Central memory CD8-positive, alpha-beta T cell (primary cell): ENCODE measurements at places on chromosomes 2 and 18.

DNA sequence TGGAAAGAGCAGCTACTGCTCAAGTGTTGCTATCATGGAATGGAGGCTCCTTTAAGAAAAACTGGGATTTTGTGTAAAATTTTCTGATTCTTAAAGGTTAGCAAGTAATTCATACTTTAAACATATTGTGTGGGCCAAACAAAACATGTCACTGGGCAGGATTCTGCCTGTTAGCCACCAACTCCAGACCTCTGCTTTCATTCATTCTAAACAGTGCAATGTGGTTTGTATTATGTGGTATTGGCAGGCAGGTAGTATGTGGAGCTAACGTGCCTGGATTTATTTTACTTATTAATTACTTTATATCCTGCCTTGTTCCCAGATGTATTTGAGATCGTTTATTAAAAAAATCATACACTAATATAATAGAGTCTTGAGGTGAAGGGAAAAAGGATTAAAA is 1521.3 kb upstream of the ACVR2A start:
- no peak overlapping the region for H3K27ac ChIP-seq
- H3K4me3 ChIP-seq: no peak overlapping the region
- no peaks in the 10 kb centered on the region for H3K36me3 ChIP-seq

DNA sequence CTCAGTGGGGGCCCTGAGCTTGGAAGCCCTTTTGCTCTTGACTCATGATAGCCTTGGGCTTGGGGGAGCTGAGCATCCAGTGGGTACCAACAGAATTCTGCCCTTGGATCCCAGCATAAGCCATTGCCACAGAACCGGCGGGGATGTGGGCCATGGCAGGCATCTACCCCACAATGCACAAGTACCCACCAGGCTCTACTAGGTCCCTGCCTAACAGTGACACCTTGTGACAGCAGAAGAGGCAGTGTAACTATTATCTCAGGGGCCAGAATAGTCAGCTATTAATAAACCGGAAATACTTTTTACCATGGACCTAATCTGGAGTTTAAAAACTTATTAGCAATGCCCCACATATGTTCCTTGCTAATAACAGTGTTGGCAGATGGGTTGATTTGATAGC is 397.2 kb downstream of the TMEM182 start:
- no peak overlapping the region for H3K27ac ChIP-seq
- DNase-seq: no peak
- H3K27me3 ChIP-seq: no peaks in the 10 kb centered on the region
- H3K36me3 ChIP-seq: no peaks in the 10 kb centered on the region
- no peak overlapping the region for H3K4me3 ChIP-seq

- no peak for DNase-seq
- H3K4me3 ChIP-seq: no peak overlapping the region
- H3K27ac ChIP-seq: no peak overlapping the region
- peaks cover 22% of the 10 kb centered on the region for H3K4me1 ChIP-seq
Measured at GRCh38 chr2:46196871-46197462, 100.2 kb upstream of the EPAS1 start.

DNA sequence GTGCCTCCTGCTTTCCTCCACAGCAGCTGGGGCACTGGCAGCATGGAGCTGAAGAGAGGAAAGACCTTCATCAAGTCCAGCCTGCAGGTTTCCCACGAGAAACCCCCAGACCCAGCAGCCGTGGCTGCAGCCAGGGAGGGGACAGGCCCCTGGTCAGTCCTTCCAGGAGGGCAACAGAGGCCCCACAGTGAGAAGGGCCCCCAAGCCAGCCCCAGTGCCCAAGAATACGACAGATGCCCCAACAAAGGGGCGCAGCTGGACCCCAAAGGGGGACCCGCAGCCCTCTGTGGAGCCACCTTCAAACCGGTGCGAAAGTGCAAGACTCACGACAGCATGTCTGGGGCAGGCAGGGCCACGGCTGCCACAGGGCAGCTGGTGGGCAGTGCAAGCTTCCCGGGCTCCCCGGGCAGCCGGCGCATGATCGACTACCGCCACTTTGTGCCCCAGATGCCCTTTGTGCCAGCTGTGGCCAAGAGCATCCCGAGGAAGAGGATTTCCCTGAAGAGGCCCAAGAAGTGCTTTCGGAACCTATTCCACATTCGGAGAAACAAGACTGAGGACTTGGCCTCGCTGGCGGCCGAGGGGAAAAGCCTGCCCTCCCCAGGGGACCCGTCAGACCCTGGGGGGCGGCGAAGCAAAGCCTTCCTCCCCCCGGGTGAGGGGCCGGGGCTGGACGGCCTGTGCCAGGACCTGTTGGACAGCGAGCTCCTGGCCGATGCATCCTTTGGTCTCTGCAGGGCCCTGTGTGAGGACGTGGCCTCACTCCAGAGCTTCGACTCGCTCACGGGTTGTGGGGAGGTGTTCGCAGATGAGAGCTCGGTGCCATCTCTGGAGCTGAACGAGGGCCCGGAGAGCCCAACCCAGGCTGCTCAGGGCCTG is 6.9 kb downstream of the AMER3 start:
- H3K36me3 ChIP-seq: no peaks in the 10 kb centered on the region
- H3K4me3 ChIP-seq: no peak overlapping the region
- no peaks in the 10 kb centered on the region for H3K4me1 ChIP-seq
- no peak overlapping the region for H3K27ac ChIP-seq
- H3K27me3 ChIP-seq: peaks cover 64% of the 10 kb centered on the region

GRCh38 chr18:11071300-11071699 is 78.1 kb downstream of the PIEZO2 start:
- no peaks in the 10 kb centered on the region for H3K36me3 ChIP-seq
- H3K4me1 ChIP-seq: no peaks in the 10 kb centered on the region

- peaks cover 45% of the 10 kb centered on the region for H3K36me3 ChIP-seq
- DNase-seq: no peak
- H3K27ac ChIP-seq: no peak overlapping the region
- H3K27me3 ChIP-seq: no peaks in the 10 kb centered on the region
Measured at GRCh38 chr2:33589444-33589843, 9.7 kb downstream of the FAM98A start.

GRCh38 chr2:12036640-12036983 is 290.2 kb downstream of the LPIN1 start:
- H3K27me3 ChIP-seq: peaks cover 83% of the 10 kb centered on the region
- no peak for DNase-seq
- peaks cover 34% of the 10 kb centered on the region for H3K4me1 ChIP-seq
- H3K36me3 ChIP-seq: peaks cover 3% of the 10 kb centered on the region

DNA sequence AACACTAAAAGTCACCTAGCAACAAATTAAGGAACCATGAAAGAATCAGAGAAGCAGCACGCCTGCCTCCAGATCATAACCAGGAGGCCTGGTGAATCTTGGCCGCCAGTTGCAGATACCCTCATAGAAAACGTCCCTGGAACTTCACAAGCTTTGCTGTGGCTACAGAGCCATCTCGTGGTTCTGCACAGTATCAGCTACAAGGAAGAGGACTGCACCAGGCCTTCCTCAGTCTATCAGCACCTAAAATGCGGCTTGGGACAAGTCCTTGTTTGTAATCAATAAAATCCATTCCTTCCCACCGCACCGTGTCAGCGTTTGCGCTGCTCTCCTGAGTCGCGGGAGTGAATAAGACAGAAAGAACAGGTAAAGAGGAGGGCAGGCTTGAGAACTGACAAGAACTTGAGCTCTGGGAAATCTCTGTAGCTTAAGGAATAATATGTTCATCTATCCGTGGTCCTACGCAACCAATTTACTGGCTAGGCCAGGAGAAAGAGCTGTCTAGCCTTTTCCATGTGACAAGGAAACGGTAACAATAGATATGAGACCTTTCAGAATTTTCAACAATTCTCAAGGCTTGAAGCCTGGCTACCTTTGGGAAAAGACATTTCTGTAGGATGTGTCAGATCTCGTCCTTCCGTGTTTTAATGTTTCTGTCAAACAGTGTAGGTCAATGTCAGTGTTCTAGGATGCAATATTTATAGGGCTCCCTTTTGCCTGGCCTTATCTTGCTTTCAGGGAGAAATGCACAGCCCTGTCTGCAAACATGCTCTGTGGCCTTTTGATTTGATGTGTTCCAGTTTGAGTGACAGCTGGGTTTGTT is 128.5 kb upstream of the RAB12 start:
- peaks cover 56% of the 10 kb centered on the region for H3K27me3 ChIP-seq
- H3K27ac ChIP-seq: no peak overlapping the region
- no peak for DNase-seq
- H3K36me3 ChIP-seq: peaks cover under 1% of the 10 kb centered on the region
- no peak overlapping the region for H3K4me3 ChIP-seq

DNA sequence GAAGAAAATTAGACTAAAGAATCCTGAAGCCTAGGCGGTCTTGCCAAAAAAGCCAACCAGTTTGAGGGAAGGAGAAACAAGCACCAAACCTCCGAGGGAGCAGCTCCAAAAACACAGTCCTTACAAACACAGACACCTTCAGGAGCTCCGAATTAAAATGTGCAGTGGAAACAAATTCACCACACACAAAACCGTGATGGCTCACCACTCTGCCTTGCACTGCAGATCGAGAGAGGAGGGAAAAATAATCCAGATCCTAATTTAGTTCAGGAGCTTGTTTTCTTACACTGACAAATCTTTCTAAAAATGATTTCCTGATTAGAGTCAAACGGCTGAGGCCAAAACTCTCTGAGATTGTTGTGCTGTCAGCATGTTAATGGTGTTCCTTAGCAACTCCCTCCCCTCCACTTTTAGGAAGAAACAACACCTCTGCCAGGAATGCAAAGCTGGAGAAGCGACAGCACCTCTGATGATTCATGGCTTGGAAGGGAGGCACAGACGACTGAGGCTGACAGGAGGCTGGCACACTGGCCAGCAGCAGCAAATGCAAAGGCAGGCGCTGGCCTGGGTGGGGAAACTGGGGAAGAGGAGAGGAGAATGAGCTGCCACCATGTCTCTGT is 249.4 kb upstream of the KLHL29 start:
- H3K4me1 ChIP-seq: no peaks in the 10 kb centered on the region
- H3K27me3 ChIP-seq: peaks cover 7% of the 10 kb centered on the region
- no peak for DNase-seq
- no peaks in the 10 kb centered on the region for H3K36me3 ChIP-seq

DNA sequence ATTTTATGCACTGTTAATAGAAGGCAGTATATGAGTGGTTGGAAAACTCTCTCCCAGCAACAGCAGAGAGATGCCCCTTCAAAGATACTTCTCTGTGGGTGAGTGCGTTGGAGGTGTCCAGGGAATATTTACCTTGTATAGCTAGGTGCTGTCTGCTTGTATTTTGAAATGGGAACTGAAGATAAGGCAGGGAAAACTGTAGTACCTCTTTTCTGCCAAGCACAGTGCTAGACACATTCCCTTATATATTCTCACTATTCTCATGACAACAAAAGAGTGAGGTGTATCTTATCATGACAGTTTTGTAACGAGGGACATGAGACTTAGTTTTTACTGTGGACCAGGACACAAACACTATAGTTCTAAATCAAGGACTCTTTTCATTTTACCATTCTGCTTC is 2.1 kb downstream of the TTC39C start:
- no peak for DNase-seq
- H3K4me1 ChIP-seq: peaks cover 75% of the 10 kb centered on the region
- peaks cover 30% of the 10 kb centered on the region for H3K36me3 ChIP-seq
- peak overlapping the region; percentile 99 for H3K4me3 ChIP-seq
- H3K27ac ChIP-seq: peak overlapping the region; percentile 93

DNA sequence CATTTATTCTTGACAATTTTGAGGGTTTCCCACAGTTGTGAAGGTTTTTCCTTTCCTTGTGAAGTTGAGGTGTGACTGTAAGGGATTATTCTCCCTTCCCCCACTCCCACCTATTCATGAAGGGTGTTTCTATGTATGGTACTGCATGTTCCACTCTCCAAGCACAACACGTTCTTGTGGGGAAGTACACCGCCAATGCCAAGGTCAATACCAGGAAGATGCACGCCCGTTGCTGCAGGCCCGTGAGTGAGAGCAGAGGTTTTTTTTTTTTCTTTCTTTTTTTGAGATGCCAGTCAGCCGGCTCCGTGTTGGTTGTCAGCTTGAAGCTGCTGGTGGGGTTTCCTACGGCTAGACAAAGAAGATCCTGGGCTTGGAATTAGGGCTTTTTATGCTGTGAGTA is 38.6 kb upstream of the EPHA4 start:
- no peak overlapping the region for H3K4me3 ChIP-seq
- H3K27ac ChIP-seq: no peak overlapping the region
- no peaks in the 10 kb centered on the region for H3K4me1 ChIP-seq

GRCh38 chr2:135532581-135532980 is 1.3 kb downstream of the R3HDM1 start:
- H3K36me3 ChIP-seq: no peaks in the 10 kb centered on the region
- H3K4me1 ChIP-seq: peaks cover 6% of the 10 kb centered on the region
- H3K27ac ChIP-seq: peak overlapping the region; percentile 35

DNA sequence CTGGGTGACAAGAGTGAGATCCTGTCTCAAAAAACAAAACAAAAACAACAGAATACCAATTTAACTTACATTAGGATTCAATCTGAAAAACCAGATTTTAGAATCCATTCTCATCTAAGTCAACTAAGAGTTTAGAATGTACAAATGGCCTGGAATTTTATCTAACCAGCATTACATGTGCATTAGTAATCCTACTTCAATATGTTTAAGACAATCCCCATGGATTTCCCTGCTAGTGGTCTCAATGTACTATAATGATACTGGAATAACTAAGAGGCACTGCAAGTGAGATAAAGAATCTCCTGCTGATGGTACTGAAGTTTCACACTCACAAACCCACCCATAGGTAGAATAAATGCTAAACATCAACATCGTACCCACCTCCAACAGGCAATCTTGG is 53.9 kb upstream of the DNER start:
- peaks cover 66% of the 10 kb centered on the region for H3K36me3 ChIP-seq
- no peak for DNase-seq
- H3K4me3 ChIP-seq: no peak overlapping the region
- H3K27me3 ChIP-seq: no peaks in the 10 kb centered on the region
- no peaks in the 10 kb centered on the region for H3K4me1 ChIP-seq

DNA sequence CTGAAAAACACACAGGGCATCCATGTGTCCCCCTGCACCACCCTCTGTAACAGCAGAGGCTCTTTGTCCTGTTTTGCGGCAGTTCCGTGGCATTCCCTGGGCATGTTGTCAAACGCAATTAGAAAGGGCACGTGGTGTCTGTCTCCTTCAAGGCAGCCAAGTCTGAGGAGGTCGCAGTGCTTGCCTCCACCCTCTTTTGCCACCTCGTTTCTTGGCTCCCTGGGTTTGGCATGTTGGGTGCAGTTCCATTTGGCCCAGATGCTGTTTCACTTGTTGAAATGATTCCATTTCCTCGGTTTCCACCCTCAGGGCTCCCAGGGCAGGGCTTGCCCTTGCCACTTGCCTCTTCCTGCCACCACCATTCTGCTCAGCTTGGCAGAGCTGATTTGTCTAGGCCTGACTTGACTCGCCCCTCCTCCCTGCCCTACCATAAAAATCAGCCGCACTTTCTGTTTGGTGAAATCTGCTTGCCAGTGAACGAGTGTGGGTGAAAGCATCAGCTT is 12.4 kb downstream of the CCL20 start:
- H3K27ac ChIP-seq: no peak overlapping the region
- H3K27me3 ChIP-seq: peaks cover 23% of the 10 kb centered on the region
- H3K4me1 ChIP-seq: no peaks in the 10 kb centered on the region
- no peaks in the 10 kb centered on the region for H3K36me3 ChIP-seq
- DNase-seq: no peak

GRCh38 chr18:48230467-48231113 is 178.6 kb downstream of the ZBTB7C start:
- peaks cover 2% of the 10 kb centered on the region for H3K36me3 ChIP-seq
- H3K4me1 ChIP-seq: peaks cover 18% of the 10 kb centered on the region
- DNase-seq: no peak
- no peak overlapping the region for H3K27ac ChIP-seq
